ENCODE measurements at places on chromosomes 4 and X.
A peak's percentile ranks its signal among the peaks of the same experiment; 100 is the strongest.

GRCh38 chrX:119917877-119918276 is 22.2 kb downstream of the AKAP14 start:
- no peak for DNase-seq

DNA sequence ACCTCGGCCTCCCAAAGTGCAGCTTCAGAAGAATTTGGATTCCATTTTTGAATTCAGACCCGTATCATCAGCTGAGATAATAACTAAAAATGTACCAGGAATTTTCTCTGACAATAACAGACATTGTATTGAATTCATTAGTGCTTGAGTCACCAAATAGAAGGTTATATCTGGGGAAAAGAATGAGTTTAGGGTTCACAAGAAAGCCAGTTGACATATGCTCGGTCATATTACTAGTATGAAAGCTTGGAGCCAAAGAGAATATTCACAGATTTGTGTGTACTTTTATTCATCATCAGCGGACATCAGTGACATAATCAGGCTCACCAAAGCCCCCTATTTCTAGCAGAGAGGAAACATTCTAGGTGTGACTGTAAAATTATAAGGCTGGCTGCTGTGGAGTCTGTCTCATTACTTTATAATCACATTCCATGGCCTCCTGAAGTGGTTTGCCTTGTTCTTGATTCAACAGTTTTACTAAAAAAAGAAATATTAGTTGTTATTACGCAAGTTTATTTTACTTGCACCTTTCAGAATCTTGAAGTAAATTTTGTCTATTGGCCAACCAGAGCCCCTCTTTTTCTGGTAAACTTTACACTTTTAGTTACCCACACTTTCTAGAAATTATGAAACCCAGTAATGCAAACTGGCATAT is 14.6 kb upstream of the DCTD start:
- DNase-seq: no peak

- DNase-seq: no peak
These were observed 202.4 kb upstream of the ZIC3 start for GRCh38 chrX:137363559-137363958.

- no peak for DNase-seq
These were observed 211.5 kb downstream of the KDR start for GRCh38 chr4:54913751-54914526.

GRCh38 chrX:793216-793770 is 162.7 kb downstream of the SHOX start:
- no peak for DNase-seq

DNA sequence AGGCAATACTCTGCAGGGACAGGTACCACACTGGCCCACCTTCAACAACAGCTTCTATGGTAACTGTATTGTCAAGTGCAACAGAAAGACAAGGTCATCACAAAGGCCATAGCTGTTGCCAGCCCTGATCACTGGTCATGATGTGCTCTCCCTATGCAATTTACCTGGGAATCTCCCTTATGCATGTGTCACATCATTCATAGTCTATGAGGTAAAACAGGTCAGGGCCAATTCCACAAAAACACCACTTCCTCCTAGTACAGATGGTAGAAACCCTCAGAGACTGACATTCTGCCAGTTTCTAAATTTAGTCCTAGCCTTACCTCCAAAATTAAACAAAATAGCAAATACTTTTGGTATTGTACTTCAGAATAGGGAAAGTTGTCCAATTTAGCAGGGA is 132.8 kb downstream of the MGST2 start:
- DNase-seq: no peak

DNA sequence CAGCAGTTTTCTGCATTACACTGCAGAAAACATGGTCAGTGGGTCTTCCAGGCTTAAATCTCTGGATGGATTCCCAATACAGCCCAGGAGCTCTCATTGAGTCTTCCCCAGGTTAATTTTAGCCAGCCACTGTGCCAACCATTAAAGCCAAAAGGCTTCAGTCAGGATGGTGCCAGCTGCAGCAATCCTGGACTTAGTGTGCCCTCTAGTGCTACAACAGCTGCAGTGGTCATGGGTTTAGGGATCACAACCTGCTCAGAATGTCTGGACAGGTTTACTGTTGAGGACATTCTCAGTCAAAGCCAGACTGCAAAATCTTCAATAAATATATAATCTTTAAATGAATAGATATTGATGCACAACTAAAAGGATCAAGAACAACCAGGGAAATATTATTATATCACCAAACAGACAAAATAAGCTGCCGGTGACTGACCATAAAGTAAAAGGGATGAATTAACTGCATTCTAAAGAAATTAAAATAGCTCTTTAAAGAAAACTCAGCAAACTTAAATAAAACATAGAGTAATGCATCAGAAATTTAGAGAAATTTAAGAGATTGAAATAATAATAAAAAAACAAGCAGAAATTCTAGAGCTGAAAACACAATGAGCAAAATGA is 639.9 kb downstream of the SPOCK3 start:
- peak; percentile 43 for DNase-seq

DNA sequence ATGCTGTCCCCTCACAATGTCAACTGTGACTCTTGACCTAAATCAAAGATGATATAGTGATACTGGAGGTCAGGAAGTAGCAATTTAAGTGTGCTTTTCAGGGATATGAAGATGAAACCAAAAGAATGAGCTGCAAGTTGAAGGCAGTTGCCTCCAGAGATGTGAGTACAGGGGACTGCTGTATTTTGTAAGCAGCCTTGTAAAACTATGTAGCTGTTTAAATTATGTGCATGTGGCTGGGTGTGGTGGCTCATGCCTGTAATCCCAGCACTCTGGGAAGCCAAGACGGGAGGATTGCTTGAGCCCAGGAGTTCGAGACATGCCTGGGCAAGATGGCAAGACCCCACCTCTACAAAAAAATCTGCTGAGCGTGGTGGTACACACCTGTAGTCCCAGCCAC is 15.1 kb upstream of the TNIP2 start:
- no peak for DNase-seq

GRCh38 chr4:10023050-10023419 is 1.7 kb upstream of the SLC2A9 start:
- DNase-seq: no peak

DNA sequence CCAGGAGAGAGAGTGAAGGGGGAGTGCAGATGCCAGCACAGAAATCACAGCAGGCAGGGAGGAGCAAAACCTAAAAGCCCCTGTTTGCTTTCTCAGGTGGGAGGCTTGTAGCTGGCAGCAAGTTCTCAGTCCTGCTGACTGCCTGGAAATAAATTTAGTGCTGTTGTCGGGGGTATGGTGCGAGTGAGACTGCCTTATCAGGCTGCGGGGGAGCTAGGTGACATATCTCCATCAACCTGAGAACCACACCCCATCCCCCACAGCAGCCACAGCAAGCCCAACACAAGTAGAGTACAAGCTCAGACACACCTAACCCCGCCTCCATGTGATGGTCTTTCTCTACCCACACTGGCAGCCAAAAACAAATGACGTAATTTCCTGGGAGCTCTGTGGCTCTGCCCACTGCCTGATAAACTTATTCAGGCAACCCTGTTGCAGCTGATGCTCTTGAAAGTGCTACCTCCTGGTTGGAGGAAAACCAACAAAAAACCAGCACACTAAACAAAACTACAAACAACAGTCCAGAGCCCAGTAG is 953.4 kb upstream of the NDST4 start:
- no peak for DNase-seq

- DNase-seq: no peak
These were observed 321.6 kb downstream of the PPP3CA start for GRCh38 chr4:101025755-101026154.

- DNase-seq: no peak
These were observed 205.6 kb upstream of the HS3ST1 start for GRCh38 chr4:11634283-11634682.

DNA sequence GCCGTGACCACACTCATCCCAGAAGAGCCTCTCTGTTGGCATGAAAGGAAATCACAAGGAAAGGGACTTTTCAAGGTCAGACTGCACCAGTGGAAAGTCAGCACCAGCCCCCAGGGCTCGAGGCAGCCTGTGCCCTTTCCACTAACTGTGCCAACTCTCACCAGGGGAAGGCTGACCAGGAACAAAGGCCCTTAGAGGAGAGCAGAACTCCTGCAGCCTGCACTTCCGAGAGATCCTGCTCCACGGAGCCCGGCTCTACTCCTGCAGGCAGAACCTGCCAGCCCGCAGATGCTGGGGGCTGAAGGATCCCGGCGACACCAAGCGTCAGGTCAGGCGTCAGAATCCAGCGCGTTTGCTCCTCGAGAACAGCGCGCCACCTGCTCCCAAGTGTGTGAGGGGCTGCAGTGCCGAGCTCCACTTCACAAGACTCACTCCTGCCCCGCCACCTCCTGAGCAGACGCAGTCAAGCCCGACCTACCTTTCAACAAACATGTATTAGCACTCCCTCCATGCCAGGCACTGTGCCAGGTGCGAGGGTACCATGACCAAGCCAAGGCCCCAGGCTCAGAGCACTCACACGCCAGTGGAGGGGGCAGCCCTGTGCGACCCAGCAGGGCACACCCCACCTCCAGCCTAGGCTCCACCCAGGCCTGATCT is 13.6 kb upstream of the HELT start:
- DNase-seq: no peak

DNA sequence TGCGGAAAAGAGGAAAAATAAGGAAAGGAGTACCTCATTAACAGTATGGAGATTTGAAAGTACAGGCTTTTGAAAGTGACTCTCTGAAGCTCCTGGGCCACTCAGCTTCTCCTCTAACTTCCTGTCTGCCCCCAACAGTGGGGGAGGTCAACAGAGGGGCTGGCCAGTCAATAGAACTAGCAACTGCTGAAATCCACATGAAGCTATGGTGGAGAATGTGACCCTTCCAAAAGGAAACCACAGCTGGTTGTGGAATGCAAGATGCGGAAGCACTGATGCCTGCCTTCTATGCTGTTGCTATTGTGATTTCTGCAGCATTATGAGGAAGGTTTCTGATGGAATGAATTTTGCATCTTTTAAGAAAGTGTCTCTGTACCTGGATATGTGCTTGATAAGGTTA is 2.4 kb downstream of the CORIN start:
- no peak for DNase-seq

DNA sequence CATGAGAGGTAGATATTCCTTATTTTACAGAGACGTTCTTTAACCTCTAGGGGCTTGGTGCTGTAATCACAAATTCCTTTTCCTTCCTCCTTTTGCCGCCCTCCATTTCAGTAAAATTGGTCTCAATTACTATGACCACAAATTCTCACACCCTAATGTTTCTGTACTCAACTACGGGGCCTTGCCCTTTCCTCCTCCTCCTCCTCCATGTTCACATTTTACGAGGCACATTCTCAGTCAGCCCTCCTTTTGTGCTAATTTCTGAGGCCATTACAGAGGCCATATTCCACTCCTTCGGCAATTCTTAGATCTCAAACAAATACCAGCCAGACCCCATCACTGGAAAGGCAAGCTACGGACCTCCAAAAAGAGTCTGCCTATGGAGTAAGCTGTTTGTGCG is 92.1 kb downstream of the SH3KBP1 start:
- no peak for DNase-seq

GRCh38 chr4:55079451-55080173 is 45.8 kb downstream of the KDR start:
- DNase-seq: no peak

- no peak for DNase-seq
These were observed 35.2 kb downstream of the ARL9 start for GRCh38 chr4:56540826-56541225.

- DNase-seq: no peak
These were observed 108.3 kb downstream of the JADE1 start for GRCh38 chr4:128917781-128918180.

DNA sequence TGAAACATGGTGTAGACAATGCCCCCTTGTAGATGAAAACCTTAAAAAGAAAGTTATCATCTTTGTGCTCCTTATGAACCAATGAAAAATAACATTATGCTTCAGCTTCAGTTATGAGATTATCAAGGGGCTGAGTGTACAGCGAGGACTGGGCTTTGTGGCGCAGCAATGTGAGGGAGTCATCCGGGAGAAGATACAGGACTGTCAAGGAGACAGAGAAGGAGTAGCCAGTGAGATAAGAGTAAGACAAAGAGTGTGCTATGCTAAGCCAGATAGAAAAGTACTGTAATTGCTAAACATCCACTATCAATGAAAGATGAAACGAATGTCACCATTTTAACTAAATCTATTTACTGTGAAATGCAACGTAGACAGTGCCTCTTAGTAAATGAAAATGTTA is 3.6 kb upstream of the KLHL15 start:
- no peak for DNase-seq

- no peak for DNase-seq
These were observed 74.4 kb downstream of the RPS3A start for GRCh38 chr4:151173871-151174270.

DNA sequence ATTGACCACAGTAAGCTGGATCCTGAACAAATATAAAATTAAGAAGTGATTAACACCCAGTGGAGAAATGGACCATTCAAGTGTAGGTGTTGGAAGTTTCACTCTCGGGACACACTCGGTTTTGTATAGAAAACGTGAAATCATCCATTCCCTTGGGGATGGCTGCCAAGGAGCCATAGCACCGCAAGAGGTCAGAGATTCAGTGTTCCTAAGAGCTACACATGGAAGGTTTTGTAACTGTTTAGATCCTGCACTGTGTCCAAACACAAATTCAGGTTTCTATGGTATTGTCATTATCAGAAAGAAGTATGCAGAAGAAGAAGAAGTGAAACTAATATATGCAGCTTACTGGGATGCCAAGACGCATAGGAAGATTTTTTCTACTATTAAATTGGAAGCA is 281.0 kb downstream of the LDB2 start:
- no peak for DNase-seq

GRCh38 chrX:97691901-97692455 is 808.3 kb downstream of the RPA4 start:
- DNase-seq: no peak

- DNase-seq: no peak
These were observed 46.1 kb upstream of the CTSO start for GRCh38 chr4:155999725-156000124.

- no peak for DNase-seq
These were observed 29.8 kb downstream of the SULT1E1 start for GRCh38 chr4:69830192-69830559.
